ENCODE measurements at places on chromosomes 1 and 21.

DNA sequence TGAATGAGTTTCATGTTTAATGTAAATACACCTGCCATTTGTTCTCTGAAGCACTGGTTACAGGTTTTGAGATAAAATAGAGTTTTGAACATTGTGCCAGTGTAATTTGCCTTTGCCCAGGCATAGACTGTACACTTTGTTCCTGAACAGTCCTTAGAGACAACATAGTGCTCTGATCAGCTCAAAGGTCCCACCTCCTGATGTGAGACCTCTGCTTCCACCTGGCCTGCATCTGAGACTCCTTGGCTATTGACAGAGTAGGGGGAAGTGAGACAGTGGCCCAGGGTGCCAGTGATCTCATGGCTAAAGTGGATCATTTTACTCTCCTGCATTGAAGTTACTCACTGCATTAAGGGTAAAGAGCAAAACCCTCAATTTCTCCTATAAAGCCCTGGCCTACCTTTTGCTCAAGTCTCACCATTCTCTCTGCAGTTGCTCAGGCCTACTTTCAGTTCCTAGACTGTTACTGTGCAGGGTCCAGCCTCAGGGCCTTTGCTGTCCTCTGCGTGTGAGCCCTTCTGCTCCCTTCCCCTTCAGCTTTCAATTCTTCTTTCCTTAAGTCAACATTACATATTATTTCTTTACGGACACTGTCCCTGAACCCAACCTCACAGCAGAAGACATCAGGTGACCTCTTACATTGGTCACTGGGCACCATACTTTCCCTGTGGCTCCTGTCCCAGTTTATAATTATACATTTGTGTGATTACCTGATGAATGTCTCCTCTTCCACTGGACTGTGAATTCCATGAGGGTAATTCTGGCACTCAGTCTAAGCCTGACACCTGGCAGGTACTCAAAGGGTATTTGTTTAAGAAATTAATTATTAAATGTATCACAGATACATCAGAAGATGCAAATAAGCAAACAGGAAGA is 142.9 kb downstream of the ROR1 start:
- no peak for DNase-seq

- DNase-seq, result no peak
Observed at GRCh38 chr1:62530516-62531154, 66.7 kb upstream of the ANGPTL3 start.

DNA sequence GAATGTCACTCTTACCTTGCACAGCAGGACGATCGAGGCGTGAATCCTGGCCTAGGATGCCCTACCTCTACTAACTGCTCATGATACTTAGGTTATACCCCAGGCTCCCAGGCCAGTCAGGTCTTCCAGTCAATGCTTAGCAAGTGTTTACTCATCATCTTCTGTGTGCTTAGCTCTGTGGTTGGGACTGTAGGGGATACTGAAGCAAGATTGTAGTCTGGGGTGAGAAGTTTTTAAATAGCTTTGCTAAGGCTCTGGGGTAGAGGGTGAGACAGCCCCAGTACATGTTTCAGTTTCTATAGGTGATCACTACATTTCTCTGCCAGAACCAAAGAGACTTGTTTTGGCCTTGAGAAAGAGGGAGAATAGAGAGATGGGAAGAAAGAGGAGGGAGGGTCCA is 250.8 kb upstream of the KIAA0040 start:
- DNase-seq, result no peak

- no peak for DNase-seq
Observed at GRCh38 chr1:58089898-58090534, 456.5 kb downstream of the OMA1 start.

DNA sequence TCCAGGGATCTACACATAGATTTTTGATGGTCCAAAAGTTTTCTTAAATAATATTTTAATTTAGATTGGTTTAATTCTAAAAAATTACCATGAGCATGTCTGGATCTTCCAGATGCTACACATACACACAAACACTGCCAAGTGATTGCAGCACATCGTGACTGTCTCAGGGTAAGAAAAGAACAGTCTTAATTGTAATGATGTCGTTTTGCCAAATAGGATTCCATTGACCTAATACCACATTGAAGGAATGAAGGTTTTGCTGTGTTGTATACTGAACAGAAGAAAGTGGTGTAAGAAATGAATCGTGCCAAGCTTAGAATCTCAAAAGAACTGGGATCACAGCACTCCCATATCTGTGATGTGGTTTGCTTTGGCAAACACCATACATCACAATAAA is 633.3 kb upstream of the CAMK1G start:
- DNase-seq, result no peak

- no peak for DNase-seq
Observed at GRCh38 chr21:27704567-27705166, 737.8 kb upstream of the ADAMTS5 start.

- no peak for DNase-seq
Observed at GRCh38 chr1:12249181-12249580, 19.4 kb downstream of the VPS13D start.

GRCh38 chr1:197342044-197342565 is 74.1 kb downstream of the CRB1 start:
- no peak for DNase-seq

- DNase-seq, result no peak
Observed at GRCh38 chr1:200891774-200892157, 2.9 kb upstream of the INAVA start.

DNA sequence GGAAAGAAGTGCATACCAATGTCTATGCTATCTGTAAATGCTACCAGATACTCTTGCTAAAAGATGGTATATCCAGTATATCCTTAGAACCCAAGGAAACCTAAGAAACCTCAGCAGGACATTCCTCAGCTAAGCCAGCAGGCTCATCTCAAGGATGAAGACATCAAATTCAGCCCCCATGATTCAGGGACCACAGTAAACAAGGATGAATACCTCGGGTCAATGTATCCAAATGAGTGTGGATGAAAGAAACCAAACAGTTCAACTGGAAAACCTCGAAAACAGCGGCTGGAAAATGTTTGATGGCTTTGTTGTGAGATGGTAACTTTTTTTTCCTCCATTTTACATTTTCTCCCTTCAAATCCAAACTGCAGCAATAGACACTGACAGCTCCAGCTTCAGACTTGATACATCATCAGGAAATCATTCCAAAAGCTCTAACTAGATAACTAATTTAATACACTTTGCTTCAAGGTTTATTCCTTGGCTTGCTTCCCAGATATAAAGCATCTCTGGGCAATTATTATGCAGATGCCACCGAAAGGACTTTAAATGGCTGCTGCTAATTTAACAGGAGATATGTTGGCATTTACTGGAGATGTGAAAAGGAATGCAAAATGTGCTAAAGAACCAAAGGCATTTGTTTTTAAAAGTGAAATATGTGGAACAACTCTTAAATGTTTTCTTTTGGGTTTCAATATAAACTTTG is 73.6 kb downstream of the SMYD2 start:
- DNase-seq, result no peak

GRCh38 chr21:42195378-42196031 is 23.4 kb upstream of the ABCG1 start:
- no peak for DNase-seq

DNA sequence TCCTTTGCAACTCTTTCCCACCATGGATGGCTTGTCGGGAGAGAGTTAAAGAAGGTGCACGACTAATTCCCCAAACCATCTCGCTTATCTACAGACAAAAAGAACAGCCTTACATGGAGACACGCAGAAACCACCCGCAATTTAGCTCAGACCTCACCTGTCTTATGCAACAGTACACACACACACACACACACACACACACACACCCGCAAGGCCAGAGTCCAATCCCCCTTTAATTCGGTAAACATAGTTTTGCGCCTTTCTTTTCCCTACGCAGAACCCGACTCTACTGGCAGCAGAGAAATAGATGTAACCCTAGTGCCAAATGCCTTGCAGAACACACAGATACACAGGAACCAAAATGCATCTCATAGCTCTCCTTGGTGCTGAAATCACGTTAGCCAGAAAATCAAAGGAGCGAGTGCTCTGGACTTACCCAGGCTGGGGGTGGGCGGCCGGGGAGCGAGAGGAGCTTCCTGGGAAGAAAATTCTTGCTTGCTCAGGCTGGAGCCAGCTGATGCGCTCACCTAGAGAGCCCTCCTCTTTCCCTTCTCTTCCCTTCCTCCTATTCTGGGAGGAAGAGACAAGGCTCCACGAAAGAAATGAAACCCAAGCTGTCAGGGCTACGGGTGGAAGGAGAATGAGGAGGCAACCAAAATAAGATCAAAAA is 470 bp downstream of the TNR start:
- no peak for DNase-seq

GRCh38 chr1:83053446-83053845 is 945.5 kb downstream of the TTLL7 start:
- no peak for DNase-seq

All from CD4-positive, alpha-beta T cell (primary cell).